ENCODE measurements at places on chromosomes 11 and 22. TPM values are rescaled to one million over a fixed set of nuclear protein-coding genes. Genes with fewer than 3 reads are reported as not detected.

The POU2AF3 gene
- 14.0 TPM for total RNA-seq

The GPR83 gene
- 0.09 TPM for total RNA-seq

The NCF4 gene
- total RNA-seq: 11.3 TPM

DNA sequence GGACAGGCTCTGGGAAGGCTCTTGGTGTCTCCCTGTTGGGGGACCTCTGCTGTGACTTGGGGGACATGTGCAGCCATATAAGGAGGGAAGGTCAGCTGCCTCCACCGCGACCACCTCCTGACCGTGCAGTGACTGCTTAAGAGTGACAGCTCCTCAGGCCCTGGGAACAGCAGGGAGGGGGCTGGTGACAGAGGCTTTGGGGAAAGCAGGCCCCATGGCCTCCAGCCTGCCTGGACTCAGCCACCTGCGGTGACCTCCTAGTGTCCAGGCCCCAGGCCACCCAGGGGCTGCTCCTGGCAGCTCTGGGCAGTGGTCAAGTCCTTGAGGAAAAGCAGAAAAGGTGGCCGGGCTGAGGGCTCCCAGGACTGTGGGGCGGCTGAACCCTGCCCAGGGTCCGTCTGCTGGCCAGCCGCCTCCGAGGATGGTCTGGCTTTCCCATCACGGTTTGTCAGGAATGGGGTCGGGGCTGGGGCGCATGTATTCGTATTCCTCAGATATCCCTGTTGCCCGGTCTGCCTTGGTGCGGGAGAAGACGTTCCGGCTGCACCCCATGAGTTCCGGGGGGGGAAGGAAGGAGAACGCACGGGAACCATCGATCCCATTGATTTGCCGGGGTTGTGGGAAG lies 96.8 kb downstream of the WNT7B start:
- DNase-seq: no peak

- DNase-seq: peak; percentile 91
Measured at GRCh38 chr11:69915501-69916250, 96.5 kb upstream of the FGF3 start.

GRCh38 chr11:31412946-31413345 lies 43.3 kb downstream of the DNAJC24 start:
- DNase-seq: no peak

DNA sequence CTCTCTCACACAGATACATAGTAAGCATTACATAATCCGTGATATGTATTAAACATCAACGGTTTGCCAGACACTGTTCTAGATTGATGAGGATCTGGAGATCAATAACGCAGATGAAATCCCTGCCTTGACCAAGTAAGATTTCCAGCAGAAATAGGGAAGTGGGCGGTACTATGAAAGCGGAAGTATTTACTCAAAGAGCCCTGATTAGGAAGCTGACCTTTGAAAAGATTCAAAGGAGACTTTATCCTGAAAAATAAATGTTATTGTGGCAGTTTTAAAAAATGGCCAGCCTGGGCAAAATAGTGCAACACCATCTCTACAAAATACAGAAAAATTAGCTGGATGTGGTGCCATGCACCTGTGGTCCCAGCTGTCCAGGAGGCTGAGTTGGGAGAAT lies 26.8 kb downstream of the GAB2 start:
- no peak for DNase-seq
